ENCODE measurements at places on chromosomes 7 and 10.

GRCh38 chr7:7315851-7316250, 133.5 kb downstream of the C1GALT1 start:
- DNase-seq, result no peak

DNA sequence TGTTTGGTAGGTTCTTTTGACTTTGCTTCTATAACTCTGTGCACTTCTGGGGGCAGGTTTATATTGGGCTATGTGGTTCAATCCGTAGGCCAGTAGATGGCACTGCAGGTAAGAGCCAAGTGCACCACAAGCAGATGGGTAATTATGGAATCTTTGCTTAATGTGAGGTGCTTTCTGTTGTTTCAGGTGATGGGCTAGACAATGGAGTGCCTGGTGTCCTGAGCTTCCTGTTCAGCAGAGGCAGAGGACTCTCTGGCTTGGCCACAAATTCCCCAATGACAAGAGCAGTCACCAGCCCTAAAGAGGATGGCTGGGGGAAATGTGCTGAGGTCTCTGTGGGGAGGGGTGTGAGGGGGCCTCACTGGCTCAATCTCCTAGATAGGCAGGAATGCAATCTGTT, 455.0 kb downstream of the CCSER2 start:
- DNase-seq, result peak; percentile 35

DNA sequence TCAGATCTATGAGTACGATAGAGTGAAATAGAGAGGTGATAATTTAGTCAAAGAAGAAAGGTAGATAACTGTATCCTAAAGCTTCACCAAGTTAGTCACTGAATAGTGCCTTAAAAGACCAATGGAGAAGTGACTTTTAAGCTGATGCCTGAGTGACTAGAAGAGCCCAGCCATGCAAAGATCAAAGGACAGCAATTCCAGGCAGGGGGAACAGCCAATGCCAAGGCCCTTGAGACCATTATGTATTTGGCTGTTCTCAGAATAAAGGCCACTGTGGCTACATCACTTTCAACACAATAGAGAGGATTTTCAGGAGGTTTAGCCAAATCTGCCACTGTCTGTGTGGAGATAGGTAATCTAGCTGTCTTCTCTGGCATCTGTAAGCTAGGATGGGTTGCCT, 17.8 kb downstream of the HDAC9 start:
- no peak for DNase-seq

- no peak for DNase-seq
These were observed 70.6 kb upstream of the AKR1E2 start for GRCh38 chr10:4755286-4755989.

GRCh38 chr7:94296881-94297280, 97.8 kb upstream of the COL1A2 start:
- no peak for DNase-seq

- DNase-seq, result peak; percentile 21
These were observed 31.5 kb downstream of the MBL2 start for GRCh38 chr10:52740913-52741675.

GRCh38 chr10:79984851-79985250, 35.9 kb upstream of the SFTPD start:
- DNase-seq, result no peak

DNA sequence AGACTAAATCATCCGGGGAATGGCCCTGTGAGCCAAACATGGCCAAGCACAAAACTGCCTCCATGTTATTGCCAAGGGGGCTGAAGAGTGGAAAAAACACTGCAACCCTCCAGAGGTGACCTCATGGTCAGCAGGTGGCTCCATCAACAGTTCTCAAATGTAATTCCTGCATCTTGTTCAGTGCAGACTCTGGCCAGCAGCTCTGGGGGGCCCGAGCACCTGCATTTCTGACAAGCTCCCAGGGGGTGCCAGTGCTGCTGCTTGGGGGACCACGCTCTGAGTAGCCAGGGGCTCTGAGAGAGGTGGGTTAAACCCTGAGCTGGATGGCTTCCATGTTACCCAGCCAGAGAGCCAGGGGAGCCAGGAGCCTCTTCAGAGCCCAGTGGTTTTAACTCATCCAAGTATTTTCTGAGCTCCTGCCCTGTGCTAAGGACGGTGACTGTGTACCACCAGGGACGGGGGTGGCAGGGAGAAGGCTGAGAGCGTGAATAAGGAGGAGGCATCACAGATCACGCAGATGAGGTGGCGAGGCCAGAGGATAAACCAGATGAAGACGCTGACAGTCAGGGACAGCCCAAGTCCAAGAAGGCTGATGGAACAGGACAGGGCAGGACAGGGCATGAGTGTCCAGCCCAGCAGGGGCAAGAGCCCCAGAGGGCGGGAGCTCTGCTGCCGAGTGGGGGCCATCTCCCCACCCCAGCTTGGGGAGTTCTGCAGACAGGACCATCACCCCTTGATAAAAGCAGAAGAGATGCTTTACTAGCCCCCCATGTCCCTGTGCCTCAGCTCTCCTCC, 52.9 kb downstream of the CLEC2L start:
- no peak for DNase-seq

GRCh38 chr10:77467422-77467963, 170.1 kb downstream of the KCNMA1 start:
- DNase-seq, result no peak

- no peak for DNase-seq
These were observed 22.7 kb downstream of the HECW1 start for GRCh38 chr7:43135129-43135528.

- DNase-seq, result peak; percentile 42
These were observed 184.7 kb downstream of the DGKB start for GRCh38 chr7:14717816-14718215.

- DNase-seq, result no peak
These were observed 184.7 kb downstream of the MAGI2 start for GRCh38 chr7:79268730-79269129.

DNA sequence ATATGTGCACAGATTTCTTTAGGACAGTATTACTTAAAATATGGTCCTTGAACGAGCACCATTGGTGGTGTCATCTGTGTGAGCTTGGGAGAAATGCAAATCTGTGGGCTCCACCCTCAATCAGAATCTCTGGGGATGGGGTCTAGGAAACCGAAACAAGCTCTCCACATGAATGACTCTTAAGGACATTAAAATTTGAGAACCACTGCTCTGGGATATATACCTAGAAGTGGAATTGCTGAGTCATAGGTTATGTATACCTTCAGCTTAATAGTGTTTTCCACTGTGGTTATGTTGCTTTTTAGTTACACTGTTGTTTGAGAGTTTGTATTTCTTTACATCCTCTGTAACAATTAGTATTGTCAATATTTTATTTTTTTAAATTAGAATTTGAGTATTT, 24.0 kb downstream of the ZNRF2 start:
- DNase-seq, result no peak

DNA sequence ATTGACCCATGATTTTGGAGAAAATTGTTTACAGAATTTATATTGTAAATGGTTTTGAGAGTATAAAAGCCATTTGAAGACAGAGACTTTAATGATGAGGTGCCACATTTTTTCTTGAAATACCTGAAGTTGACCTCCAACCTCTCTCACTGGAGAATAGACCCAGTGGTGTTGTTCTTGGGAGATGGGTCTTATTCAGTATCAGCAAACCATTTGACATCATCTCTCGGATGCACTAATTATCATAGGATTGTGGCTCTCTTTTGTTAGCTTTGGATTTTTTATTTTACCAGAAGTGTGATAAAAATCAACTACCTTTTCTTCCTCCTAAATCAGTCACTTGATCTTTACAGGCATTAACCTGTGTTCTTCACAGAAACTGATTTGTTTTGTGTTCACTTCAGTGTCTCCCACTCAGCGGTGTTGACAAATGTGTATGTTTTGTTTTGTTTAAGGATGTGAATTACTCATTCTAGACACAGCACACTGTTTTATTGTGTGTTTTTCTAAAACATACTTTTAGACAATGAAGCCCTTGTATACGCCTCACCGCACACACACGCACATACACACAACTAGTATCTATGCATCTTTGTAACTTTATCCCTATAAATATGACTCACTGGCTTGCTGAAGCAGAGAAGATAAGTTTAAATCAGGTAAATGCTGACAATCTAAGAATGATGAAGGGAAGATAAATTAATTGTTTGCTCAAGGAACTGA, 455.6 kb downstream of the INHBA start:
- DNase-seq, result no peak

- DNase-seq, result peak; percentile 25
These were observed 7.0 kb upstream of the GNAI1 start for GRCh38 chr7:80127412-80128160.

DNA sequence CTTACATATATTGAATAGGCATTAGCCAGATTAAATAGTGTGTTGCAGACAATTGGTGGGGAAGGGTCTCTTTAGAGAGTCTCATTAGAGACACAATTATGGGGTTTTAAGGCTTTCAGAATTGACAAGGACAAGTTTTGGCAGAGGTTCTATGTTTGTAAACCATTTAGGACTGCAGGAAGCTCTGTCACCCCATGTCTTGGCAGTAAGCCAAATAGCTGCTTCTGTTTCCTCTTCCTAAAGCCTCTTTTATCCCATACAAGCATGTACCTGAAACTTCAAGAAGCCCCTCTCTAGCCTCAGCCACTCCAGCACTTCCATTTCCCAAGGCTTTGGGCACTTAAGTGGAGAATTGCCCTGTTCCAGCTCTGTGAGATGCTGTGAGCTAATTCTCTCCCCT, 21.8 kb upstream of the LRRC4 start:
- DNase-seq, result peak; percentile 57

GRCh38 chr10:13651969-13652720, 65.4 kb downstream of the PRPF18 start:
- DNase-seq, result no peak

- DNase-seq, result no peak
These were observed 17.0 kb downstream of the PTPRN2 start for GRCh38 chr7:158570449-158571170.

- DNase-seq, result no peak
These were observed 70.3 kb upstream of the DGKI start for GRCh38 chr7:137916980-137917645.

DNA sequence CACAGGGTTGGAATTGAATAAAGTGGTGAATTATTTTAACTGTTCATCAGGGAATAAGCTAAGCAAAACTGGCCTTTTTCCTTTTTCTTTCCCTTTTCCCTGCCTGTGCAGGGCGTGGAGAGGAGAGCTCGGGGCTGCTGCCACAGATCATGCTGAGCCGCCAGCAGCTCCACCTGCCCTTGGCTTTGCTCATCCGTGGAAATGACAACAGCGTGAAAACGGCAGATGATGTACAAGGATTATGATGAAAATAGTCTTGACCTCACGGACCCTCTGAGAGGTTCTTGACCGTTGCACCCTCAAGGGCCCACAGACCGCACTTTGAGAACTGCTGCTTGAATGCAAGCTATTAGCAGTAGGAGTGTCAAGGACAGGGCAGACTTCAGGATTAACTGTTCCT, 10.6 kb downstream of the PPP2R2D start:
- DNase-seq, result no peak

DNA sequence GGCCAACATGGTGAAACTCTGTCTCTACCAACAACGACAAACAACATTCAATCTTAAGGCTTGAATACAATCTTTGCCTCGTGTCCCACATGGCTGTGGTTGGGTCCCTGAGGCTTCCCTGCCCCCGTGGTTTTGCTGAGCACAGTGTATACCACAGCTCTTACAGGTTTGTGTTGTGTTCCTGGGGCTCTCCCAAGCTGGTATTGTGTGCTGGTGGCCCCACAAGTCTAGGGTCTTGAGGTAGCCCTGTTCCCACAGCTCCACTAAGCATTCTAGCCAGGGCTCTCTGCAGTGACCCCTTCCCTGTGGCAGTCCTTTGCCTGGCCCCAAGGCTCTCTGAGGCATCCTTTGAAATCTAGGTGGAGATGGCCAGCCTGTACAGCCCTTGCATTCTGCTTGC, 68.0 kb upstream of the CCNY start:
- no peak for DNase-seq

DNA sequence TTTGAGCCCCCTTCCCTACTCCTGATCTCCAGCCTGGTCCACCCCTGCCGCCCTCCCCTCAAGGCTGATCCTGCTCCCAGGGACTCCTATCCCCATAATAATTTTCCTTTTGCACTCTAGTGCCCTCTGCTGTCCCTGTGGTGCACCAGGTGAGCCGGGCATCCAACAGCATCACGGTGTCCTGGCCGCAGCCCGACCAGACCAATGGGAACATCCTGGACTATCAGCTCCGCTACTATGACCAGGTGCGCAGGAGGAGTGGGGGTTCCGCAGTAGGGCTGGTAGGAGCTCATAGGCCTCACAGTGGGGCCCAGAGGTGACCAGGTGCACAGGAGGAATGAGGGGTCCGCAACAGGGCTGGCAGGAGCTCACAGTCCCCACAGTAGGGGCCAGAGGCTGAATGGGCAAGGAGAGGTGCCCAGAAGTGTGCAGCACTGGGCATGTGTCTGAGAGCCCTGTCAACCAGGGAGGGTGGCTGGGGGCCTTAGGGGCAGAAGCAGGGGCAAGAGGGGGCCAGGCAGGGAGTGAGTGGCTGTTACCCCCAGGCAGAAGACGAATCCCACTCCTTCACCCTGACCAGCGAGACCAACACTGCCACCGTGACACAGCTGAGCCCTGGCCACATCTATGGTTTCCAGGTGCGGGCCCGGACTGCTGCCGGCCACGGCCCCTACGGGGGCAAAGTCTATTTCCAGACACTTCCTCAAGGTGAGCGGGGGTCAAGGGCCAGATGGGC, 11.7 kb downstream of the EPHB6 start:
- no peak for DNase-seq

DNA sequence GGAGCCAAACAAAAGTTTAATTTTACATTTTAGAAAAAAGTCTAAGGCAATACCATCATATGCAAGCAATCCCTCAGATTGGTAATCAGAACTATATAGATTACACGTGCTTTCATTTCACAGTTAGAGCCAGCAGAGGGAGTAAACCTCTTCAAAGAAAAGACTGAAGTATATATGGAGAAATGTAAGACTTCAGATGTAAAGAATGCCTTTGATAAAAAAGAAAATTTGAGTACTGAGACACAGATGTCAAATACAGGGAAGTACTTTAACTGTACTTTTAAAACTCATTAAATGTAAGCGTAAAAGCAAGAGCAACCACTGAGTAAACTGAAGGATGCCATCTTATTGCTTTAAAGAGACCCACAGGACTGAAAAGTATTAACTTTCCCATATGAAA, 101.4 kb upstream of the FAM133B start:
- peak; percentile 41 for DNase-seq

GRCh38 chr7:139722604-139723003, 55.2 kb downstream of the HIPK2 start:
- DNase-seq, result no peak

DNA sequence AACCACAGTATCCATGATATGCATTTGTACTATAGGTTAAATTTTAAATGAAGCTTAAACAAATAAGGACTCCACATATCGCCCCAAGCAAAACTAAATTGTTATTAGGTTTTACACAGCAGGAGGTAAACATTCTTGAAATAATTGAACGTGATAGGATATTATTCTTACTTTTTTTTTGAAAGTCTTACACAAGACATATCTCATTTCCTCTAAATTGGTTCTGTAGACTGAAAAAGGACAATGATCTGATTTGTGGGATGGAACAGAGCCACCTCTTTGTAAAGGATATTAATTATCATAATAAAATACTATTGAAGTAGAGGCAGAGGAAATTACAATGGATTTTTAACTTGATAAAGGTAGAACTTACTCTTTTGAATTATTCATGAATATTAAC, 155.1 kb upstream of the SEMA3D start:
- DNase-seq, result no peak

GRCh38 chr10:29784175-29784773, 149.5 kb upstream of the SVIL start:
- no peak for DNase-seq
